Muscle of back (tissue), 13 donors: ENCODE measurements at places on chromosomes 7 and 10.
A peak's percentile ranks its signal among the peaks of the same experiment; 100 is the strongest.

DNA sequence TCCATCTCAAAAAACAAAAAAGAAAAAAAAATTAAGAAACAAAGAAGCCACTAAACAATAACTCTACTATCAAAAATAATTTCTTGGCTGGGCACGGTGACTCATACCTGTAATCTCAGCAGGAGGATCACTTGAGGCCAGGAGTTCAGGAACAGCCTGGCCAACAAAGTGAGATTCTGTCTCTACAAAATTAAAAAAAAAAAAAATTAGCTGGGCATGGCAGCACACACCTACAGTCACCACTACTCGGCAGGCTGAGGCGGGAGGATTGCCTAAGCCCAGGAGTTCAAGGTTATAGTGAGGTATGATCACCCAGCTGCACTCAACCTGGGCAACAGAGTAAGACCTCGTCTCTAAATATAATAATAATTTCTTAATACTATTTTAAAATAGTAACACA is 69.0 kb downstream of the PARD3 start:
- no peak for DNase-seq

GRCh38 chr10:100934084-100934659 is 21.4 kb downstream of the SLF2 start:
- DNase-seq, result no peak

DNA sequence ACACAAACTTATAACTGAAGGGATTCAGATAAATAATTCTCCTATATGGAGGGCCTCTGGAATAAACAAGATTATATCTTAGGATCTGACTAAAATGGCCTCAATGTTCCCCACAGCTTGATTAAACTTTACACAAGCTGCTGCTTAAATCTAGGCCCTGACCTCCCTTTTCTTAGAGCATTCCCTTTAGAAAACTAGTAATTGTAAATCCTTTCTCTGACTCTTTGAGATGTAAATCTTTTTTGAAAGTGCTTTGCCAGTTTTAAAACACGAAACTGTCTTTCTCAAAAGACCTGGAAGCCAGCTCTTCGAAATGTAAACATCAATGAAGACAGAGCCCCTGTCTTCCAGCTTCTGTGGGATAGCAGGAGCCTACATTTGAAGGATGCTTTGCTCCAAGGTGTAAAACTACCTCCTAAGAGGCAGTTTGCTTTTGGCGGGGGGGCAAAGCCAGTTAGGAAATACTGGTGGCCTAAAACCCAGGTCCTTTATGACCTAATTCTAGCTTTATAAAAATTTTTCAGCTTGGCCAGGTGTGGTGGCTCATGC is 758.7 kb downstream of the CNTNAP2 start:
- no peak for DNase-seq

DNA sequence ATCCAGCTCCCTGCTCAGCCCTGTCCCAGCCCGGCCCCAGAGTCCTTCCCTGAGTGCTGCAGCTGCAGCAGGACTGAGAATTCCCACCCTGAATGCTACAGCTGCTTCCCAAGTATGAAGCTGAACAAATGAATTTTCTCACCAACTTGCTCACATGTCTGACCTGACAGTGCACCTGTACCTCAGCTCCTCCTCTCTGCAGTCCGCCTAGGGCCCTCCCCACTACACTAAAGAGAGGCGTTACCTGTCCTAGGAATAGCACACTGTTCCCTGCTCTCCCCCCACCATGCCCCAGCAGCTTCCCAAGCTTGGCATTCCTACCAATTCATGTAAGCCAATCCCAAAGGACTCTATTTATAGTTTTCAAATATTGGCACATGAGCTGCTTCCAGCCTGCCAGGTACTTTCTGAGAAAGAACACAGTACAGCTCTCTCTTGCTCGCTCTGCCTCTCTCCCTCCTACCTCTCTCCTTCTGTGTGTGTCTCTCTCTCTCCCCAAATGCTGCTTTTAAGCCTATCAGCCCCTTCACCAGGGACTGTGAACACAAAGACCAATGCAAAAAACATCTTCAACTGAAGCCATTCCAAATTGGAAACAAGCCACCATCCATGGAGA is 400.1 kb downstream of the TNS3 start:
- peak; percentile 79 for DNase-seq

GRCh38 chr10:63115732-63116383 is 17.3 kb upstream of the NRBF2 start:
- DNase-seq, result peak; percentile 93

DNA sequence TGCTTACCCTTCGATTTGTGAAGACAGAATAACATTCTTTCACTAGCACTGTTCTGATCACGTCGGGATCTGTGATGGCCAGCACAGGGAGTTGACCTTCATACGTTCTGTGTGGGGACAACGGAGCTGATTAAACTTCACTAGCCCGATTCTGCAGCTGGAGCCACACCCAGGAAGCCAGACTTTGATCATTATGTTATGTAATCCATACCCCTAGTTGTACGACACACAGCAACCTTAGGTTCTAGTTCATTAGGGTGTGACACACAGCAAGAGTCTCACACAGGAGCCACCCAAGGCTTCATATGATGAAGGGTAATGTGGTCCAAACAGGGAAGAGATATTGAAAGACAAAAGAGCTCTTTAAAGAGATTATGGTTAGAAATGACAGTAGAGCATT is 7.2 kb downstream of the CYP3A5 start:
- DNase-seq, result no peak

- peak; percentile 53 for DNase-seq
These were observed 207.6 kb upstream of the PLXNA4 start for GRCh38 chr7:132783824-132784223.

GRCh38 chr7:1892011-1892965 is 222.2 kb downstream of the ELFN1 start:
- no peak for DNase-seq

- peak; percentile 91 for DNase-seq
These were observed 1.1 kb downstream of the P4HA1 start for GRCh38 chr10:73095481-73096021.

GRCh38 chr7:28879105-28879504 is 79.0 kb downstream of the TRIL start:
- DNase-seq, result no peak

- no peak for DNase-seq
These were observed 71.0 kb upstream of the ZNF479 start for GRCh38 chr7:57203161-57203791.

DNA sequence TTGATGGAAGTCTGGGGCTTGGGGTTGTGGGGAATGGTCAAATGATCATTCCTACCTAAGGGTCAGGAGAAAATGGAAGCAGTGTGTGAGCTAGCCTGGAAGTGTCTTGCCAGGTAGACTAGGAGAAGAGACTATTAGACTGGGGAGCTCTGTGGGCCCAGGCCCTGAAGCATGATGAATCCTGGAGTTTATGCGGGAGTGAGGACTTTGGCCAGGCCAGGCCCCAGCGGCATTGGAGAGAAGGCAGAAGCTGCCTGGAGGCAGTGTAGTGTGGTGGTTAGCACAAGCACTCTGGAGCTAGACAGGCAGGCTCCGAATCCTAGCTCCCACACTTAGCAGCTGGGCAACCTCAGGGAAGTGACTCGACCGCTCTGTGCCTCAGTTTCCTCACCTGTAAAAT is 29.3 kb downstream of the ZMIZ1 start:
- no peak for DNase-seq

DNA sequence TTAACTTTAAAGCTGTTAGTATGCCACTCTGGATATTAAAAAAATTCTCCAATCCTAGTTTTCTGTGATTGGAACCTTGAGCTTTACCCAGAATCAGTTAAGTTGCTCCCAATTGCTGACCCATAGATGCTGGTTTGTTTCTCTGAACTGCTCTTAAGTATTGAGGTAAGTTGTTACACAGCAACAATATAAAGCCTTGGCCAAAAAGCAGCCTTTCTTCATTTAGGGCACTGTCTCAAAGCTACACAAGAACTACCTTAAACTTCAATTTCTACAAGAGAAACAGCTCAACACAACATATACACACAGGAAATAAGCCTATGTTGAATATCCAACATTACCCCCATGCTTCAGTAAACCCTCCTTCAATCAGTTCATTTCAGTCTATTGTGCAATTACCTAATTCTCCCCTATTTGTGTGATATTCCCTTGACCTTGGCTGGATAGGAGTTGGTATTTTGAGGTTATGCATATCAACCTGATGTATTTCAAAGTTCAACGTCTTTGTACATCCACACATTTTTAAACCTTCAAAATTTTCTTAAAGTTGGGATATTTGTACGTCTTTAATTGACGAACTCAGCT is 11.5 kb downstream of the HNRNPA2B1 start:
- DNase-seq, result no peak

DNA sequence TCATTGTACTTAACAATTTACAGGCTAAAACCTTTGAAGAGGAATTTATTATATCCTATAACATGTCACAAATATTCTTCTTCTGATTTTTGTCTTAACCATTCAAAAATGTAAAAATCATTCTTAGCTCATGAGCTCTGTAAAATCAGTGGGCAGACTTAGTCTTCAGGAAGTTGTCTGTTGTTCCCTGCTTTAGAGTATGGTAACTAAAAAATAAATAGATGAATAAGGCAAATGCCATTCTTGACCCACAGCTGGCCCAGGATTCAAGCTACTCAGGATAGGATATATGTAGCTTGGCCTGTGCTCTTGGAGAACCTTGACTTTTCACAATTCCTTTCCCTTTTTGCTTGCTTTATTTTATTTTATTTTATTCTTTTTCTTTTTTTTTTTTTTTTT is 51.5 kb downstream of the LRRC4 start:
- DNase-seq, result no peak

- no peak for DNase-seq
These were observed 829.3 kb upstream of the IGFBP3 start for GRCh38 chr7:46750321-46750865.

DNA sequence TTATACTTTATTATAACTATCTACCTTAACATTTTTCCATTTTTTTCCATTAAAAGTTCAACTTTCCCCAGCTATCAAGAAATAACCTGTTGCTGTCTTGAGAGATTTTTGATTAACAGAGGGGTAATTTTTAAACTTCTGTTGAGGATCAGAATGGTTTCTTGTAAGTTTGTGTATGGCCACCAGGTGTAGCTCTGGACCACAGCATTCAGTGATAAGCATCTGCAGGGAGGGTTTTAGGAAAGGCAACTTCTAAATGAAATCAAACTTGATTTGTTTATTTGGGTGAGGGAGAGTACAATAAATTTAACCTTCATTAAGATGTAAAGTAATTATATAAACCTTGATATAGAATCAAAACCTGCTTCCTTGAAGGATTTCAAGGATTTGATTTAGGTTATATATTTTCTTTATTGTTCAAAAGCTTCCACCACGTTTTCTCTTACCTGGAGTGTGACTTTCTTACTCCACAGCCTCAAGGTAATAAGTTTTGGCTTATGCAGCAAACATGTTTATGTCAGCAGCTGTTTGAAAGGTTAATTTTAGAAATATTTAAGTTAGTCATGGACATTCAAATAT is 153.3 kb downstream of the STK31 start:
- DNase-seq, result peak; percentile 16

GRCh38 chr10:99766302-99766681 is 16.1 kb upstream of the ABCC2 start:
- DNase-seq, result no peak

- no peak for DNase-seq
These were observed 23.8 kb downstream of the PAPOLB start for GRCh38 chr7:4837803-4838625.

DNA sequence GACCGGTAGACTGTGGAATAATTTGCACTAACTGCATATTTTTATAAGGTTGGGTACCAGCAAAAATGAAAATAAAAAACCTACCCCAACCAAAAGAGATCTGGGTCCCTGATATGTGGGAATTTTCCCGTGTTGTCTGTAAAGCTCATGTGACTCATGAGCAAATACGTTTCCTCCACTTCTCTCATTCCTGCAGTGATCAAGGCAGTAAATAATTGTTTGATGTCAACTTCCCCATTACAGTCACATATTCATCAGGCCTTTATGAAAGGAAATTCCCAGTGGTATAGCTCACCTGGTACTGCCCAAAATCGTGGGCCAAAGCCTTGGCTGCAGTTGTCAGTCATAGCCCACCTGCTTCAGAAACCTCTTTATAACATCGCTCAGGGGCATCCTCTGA is 166.0 kb upstream of the ANK3 start:
- no peak for DNase-seq

- no peak for DNase-seq
These were observed 8.8 kb upstream of the CHST12 start for GRCh38 chr7:2394566-2395082.

DNA sequence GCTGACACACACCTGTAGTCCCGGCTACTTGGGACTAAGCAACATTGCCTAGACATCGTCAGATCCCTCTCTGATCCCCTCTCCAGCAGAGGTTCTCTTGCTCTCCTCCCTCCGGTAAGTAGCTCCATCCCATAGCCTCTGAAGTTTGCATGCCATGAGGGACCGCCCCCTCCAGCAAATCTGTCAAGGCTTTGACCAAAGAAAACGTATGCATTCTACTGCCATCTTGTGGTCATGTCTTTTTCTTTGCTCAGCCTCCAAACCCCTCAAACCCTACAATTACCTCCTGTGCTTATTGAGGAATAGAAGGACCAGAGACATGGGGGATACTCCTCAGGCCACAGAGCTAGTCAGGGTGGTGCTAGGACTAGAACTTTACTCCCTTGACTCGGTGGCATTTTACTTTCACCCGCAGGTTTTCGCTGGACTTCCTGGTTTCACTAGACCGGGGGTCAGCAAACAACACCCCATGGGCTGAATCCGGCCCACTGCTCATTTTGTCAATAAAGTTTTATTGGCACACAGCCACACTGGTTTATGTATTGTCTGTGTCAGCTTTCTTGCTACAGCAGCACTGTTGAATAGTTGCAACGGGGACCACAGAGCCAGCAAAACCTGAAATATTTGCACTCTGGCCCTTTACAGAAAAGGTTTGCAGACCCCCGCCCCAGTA is 202.6 kb upstream of the FOXK1 start:
- DNase-seq, result no peak

DNA sequence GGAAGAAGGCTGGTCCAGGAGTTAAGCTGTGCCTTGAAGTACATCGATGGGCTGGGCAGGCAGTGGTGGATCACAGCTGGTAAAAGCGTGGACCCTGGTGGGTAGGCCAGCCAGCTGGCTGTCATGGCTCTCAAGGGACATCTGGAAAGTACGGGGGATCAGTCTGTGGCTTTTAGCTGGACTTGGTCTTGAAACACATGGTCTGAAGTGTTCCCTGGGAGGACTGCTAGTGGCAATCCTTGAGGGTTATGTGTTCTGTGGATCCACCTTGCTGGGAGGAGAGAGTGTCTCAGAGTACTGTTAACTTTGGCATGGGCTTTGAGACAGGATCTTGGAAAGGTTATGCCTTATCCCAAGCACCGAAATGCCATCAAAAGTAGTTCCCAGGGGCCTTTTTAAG is 754.3 kb downstream of the SUGCT start:
- no peak for DNase-seq

GRCh38 chr7:65809982-65810288 is 62.9 kb upstream of the VKORC1L1 start:
- no peak for DNase-seq

GRCh38 chr10:87659571-87660483 is at the start of gene PAPSS2:
Gene PAPSS2, plus strand, starts transcription at chr10:87659878. Its CDS starts 104 bp downstream, at chr10:87659982.
- peak; percentile 52 for DNase-seq

DNA sequence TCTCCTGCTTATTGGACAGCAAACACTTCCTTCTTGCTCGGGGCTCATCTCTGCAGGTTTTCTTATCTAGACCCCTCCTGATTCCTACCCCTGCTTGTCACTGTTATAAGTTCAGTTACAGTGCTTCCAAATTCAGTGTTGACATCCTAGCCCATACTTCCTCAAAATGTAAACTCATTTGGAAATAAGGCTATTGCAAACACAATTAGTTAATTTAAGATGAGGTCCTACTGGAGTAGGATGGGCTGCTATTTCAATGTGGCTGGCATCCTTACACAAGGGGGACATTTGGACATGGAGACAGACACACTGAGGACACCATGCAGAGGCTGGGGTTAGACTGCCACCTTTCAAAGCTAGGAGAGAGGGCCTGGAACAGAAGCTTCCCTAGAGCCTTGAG is 85.2 kb upstream of the NPVF start:
- no peak for DNase-seq
